ENCODE measurements at places on chromosomes 5 and 9.

GRCh38 chr9:14400658-14400995, 86.7 kb upstream of the NFIB start:
- DNase-seq: no peak

DNA sequence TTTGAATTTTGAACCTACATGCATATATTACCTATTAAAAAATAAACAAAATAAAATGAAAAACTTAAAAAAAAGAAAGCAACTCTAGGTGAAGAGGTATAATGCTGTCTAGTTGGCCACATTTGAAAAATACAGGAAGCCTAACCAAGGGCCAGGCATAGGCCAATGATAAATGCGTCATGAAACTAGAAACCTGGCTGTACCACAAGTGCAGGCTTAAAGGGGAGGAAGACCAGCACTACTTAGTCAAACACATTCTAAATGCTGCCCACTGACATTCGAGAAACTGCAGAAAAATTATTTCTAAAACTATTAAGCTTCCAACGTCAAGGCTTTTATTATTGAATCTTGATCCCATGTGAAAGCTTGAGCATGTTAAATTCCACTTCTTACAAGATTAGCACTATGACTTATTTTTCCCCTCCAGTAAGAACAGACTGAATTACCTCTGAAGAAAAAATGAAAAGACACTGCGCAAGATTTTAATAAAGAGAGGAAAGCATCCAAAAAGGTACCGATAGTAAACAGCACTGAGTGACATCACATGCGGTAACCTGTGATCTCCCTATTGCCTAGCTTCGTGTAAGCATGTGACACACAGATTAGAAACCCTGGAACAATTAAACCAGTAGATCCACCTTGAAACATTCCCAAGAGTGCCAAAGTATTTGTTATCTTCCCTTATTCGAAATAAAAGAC, 16.2 kb downstream of the CDC14B start:
- no peak for DNase-seq

- DNase-seq: no peak
Measured at GRCh38 chr5:53386341-53386740, 94.1 kb upstream of the FST start.

DNA sequence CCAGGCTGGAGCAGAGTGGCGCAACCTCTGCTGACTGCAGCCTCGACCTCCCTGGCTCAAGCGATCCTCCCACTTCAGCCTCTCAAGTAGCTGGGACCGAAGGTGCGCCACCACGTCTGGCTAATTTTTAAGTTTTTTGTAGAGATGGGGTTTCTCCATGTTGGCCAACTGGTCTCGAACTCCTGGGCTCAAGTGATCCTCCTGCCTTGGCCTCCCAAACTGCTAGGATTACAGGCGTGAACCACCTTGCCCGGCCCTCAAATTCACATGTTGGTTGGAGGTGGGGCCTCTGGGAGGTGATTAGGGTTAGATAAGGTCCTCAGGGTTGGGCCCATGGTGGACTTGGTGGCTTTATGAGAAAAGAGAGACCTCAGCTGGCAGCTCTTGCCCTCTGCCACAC, 10.1 kb downstream of the LCN12 start:
- no peak for DNase-seq

GRCh38 chr5:67730917-67731474, 484.6 kb upstream of the PIK3R1 start:
- DNase-seq: no peak

DNA sequence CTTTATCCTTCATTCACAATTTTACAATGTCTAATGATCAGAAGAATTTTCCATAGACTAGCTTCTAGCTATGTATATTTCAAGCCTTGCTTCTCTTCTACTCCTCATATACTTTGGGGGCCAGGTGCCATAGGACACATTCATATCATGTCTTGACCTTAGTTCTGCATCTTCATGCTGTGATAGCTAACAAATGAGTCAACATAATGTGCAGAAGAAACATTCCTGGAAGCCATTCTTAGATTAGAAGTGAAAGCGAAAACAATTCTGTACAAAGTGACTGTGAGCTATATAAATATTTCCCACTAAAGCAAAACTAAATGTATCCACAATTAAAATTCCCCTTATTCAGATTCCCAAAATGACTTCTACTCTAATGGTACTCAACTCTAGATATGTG, 320.2 kb upstream of the NREP start:
- DNase-seq: no peak

DNA sequence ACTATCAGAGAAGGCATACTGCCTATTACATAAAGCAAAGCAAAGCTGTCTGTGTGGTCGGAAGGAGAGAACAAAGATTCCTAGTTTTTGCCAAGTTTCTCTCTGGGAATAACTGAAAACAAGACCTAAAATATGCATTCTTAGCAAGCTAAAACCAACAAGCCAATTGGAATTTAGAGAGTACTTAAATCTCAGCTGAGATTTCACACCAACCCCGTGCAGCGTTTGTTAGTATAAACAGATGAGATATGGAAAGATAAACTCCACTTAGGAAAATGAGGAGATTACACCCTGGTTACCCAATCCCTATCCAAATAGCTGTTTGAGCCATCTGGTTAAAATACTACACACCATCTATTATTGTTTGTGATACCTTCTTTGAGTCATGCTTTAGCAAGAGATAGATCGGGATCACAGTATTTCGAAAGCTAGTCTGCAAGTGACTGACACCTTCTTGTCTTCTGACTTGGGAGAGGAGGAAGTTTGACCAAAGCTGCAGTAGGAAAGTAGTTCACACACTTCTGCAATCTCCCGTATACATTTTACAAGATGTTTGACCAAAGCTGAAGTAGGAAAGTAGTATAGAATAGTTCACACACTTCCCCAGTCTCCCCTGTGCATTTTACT, 18.2 kb downstream of the FAF2 start:
- no peak for DNase-seq

- no peak for DNase-seq
Measured at GRCh38 chr5:131067636-131068035, 97.4 kb downstream of the HINT1 start.

GRCh38 chr9:87596862-87597261, 99.2 kb downstream of the DAPK1 start:
- DNase-seq: no peak

DNA sequence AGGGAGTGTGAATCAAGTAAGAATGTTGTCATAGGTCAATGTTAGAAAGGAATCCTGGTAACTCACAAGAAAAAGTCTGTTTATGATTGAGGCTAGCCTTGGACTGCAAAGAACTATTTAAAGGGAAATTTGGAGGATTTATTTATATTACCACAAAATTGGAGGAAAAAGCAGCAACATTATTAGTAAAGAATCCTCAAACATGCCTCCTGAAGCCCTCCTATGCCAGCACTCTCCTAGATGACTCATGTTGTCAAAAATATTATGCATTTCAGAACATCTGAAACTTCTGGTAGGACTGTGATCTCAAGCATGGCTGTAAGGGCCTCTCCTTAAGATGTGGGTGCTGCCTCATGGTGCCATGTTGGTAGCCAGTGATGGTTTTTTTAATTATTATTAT, 628.5 kb downstream of the CHSY3 start:
- no peak for DNase-seq

GRCh38 chr5:173855162-173855994, 32.8 kb upstream of the CPEB4 start:
- no peak for DNase-seq

- DNase-seq: peak; percentile 15
Measured at GRCh38 chr5:88602584-88602983, 280.4 kb downstream of the MEF2C start.

- no peak for DNase-seq
Measured at GRCh38 chr5:40754381-40755092, 1.2 kb downstream of the TTC33 start.

- no peak for DNase-seq
Measured at GRCh38 chr9:69427286-69427685, 102.3 kb downstream of the ENTREP1 start.

- peak; percentile 19 for DNase-seq
Measured at GRCh38 chr9:34049630-34050384, 1.1 kb upstream of the UBAP2 start.

DNA sequence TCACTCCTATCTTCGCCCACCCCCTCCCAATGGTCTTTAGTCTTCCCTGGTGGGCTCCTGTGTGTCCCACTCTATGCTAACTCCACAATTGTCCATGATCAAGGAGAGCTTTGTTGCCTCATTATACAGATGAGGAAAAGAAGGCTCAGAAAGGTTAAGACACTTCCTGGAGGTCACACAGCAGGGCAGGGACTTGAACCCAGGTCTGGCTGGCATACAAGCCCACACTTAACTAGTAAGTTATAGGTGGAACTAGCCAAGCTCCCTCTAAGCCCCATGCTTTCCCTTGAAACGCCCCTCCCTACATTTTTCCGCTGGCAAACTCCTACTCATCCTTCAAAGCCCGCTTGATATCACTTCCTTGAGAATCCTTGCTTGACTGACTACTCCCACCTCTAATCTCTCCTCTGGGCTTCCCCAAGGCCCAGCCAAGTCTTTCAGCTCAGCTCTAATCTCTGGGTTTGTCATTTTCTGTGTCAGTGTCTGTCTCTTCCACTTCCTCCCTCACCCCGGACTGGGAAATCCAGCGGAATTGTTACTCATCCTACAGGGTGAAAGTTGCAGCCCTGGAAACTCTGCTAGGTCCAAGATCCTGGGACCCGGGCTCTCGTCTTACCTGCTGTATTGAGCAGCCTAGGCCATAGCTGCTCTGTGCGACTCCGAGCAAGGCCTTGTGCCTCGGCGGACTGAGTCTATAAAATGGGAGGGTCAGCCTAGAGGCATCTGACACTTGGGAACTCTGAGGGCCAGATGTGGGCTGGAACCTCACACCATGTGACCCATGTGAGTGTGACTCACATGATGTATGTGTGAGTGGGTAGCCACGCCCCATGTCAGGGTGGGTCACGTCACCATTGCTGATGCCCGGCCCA, 144.5 kb downstream of the GAPVD1 start:
- no peak for DNase-seq

DNA sequence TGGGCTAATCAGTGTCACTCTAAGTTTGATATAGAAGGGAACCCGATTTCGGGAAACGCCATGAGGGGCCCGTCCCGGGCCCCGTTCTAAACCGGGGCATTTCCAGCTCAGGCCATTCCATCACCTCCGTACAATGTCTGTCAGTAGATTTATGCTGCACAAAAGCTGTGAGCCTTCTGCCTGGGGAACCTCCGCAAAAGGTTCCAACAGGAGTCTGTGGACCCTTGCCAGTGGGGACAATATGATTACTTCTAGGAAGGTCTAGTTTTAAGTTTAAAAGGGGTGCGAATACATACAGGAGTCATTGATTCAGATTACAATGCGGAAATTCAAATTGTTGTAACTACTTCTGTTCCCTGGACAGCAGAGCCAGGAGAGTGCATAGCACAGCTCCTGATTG, 57.6 kb downstream of the RAPGEF1 start:
- DNase-seq: no peak

GRCh38 chr5:149338364-149338763, 6.9 kb upstream of the GRPEL2 start:
- DNase-seq: no peak

DNA sequence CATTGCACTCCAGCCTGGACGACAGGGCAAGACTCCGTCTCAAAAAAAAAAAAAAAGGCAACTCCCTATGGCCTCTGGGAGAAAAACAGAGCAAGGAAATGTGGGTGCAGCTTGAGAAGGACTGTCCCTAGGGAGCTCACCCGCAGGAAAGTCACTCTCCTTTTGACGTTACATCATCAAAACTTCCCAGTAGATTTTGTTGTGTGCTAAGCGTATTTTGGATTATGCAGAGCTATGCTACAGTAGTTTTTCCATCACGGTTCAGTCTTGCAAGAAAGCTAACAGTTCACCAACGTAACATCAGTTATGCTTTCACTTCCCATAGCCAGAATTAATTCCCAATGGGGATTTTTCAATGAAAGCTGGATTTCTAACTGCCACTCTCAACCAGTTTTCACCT, 138.8 kb downstream of the HSD17B3 start:
- DNase-seq: no peak

- DNase-seq: no peak
Measured at GRCh38 chr5:124605541-124605940, 140.9 kb downstream of the ZNF608 start.

DNA sequence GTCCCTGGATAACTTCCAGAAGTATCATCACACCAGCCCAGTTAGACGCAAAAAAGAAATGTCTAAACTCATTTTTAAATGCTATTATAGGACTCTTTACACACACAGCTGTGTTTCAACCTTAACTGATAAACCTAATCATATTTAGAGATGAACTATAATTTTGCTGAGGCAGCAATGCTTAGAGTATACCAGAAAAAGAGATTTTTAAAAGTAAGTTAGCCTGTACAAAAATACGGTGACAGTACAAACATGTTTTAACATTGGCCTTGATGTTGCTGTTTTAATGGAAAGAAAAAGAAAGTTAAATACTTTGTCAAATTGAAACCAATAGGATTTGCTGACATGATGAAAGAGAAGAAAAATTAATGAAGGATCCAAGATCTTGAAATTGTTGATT, 1341.2 kb upstream of the CDH6 start:
- no peak for DNase-seq

GRCh38 chr5:77560677-77561263, 68.7 kb upstream of the WDR41 start:
- no peak for DNase-seq

GRCh38 chr5:103041071-103041676, 78.8 kb downstream of the GIN1 start:
- DNase-seq: no peak

- no peak for DNase-seq
Measured at GRCh38 chr5:133938039-133938821, 30.2 kb downstream of the C5orf15 start.

DNA sequence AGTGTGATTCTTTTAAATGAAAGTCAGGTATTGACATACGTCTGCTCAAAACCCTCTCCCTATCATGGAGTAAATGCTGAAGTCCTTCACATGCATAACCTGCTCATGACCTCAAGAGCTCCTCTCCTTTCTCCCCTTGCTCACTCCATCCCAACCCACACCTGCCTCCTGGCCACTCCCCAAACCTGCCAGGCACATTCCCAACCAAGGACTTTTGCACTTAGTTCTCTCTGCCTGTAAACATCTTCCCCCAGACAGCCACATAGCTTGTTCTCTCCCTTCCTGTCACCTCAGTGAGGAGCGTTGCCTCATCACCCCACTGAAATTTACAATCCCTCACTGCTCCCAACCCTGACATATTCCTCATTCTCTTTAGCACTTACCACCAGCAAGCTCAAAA, 8.7 kb downstream of the SETD9 start:
- DNase-seq: no peak

All from DND-41 (cell line).